Ammon's horn (tissue), 1 donor: ENCODE measurements at places on chromosomes 16 and 17.
A peak's percentile ranks its signal among the peaks of the same experiment; 100 is the strongest.

- no peak for DNase-seq
Observed at GRCh38 chr16:16915771-16916170, 536.8 kb downstream of the NPIPA7 start.

DNA sequence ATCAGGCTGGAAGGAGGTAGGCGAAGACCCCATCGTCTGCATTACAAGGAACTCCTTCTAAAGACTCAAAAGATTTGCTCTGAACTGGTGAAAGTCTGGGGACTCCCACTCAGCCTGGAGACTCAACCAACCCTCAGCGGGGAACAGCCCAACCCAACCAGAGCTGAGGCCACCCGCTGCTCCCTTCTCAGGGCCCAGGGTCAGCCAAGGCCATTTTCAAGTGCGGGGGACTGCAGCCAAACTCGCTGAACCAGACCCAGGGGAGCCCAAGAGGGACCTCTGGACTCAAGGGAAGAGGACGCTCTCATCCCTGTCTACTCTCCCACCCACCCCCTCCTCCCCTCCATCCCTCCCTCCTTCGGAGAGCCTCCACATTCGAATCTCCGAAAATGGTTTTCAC lies 24.1 kb downstream of the XYLT1 start:
- no peak for DNase-seq

- no peak for DNase-seq
Observed at GRCh38 chr17:17421346-17422216, 55.2 kb upstream of the MED9 start.

DNA sequence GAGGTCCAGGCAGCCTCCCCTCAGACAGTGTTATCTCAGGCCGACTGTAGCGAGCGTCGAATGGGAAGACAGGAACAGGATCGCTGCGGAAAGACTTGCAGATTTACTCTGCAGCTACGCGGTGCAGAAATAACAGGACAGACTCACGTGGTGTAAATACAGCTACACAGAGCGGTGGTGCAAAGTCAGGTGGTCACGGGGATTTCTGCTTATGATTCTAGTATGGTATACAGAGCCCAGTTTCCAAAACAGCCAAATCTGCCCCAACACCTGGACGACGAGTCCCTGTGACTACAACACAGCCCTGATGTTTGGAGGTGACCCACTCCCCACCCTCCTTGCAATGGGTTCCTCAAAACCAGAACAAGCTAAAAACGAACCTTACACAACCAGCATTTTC lies 40.6 kb upstream of the ABR start:
- no peak for DNase-seq

- no peak for DNase-seq
Observed at GRCh38 chr16:75062135-75062975, 54.2 kb downstream of the LDHD start.

GRCh38 chr17:65560628-65561451 lies 608 bp downstream of the AXIN2 start:
- peak; percentile 80 for DNase-seq

- DNase-seq = no peak
Observed at GRCh38 chr17:57629470-57629869, 115.6 kb downstream of the CCDC182 start.

DNA sequence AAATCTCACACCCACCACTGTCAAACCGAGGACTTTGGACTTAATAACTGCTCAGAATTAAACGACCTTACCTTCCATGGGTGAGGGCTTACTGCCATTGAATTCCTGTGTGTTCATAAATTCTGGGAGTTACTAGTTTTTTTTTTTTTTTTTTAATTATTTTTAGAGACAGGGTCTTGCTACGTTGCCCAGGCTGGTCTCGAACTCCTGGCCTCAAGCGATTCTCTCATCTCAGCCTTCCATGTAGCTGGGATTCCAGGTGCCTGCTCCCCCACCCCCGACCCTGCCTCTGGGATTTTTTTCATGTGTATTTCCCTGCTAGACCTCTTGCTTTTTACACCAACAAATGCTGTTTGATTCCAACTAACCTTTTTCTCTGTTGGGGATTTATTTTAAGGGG lies 14.9 kb upstream of the CD300A start:
- DNase-seq = no peak

- DNase-seq = no peak
Observed at GRCh38 chr17:39132192-39132610, 19.2 kb downstream of the PLXDC1 start.

DNA sequence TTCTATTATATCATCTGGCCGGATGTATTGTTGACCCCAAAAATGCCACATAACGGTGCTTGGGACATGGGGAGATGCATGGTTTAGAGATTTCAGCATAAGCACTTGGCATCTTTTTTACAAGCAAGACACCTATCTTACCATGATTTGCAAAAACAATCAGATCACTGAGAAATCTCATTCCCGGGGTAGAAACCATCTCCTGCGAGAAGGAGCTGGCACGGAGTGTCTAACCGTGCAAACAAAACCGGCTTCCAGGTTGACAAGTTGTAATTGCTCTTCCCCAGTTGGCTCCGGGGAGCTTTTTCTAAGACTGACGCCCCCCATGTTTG lies 1.0 kb downstream of the SLC16A6 start:
- DNase-seq = no peak

DNA sequence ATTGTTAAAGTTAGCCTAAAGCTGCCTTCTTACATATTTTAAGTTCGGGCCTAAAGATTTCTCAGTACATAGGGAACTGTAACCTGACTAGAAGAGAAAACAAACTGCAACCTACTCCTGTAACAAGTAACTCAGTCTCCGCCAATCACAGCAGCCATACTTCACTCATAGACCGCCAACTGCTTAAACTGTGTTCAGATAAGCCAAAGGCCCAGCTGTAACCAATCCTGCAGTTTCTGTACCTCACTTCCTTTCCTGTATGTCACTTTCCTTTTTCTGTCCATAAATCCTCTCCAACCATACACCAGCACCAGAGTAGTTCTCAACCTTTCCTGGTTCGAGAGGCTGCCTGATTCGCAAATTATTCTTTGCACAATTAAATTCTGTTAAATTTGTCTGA lies 41.5 kb downstream of the GLG1 start:
- DNase-seq = no peak

DNA sequence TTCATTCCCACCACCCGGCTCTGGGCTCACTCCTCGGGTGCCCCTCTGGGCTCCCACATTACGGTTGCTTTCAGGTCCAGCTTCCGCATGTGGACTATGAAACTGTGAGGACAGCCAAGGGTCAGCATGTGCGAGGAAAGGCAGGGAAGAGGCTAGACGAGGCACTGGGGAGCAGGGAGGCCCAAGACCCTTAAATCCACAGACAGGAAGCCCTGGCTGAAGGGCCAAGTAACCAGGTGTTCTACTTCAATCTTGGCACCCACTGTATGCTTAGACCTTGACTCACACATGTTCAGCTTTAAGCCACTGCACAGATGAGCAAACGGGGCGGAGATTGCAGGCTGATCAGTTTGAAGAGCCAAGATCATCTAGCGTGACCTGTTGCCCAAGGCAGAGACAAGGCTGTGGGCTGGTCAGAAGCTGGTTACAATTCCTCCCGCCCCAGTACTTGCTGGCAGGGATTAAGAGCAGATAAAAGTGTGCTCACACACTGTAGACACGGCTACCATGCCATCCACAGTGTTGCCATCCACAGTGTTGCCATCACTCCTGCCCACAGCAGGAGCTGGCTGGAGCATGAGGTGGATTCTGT lies at the start of gene CES4A:
Gene CES4A, plus strand, starts transcription at position 393 of the 592 bp plus-strand sequence. Its CDS starts 184 bp downstream, at position 577.
- DNase-seq = no peak

GRCh38 chr17:73141411-73141810 lies 23.4 kb upstream of the SSTR2 start:
- no peak for DNase-seq

- DNase-seq = no peak
Observed at GRCh38 chr16:11956558-11956957, 8.5 kb upstream of the TNFRSF17 start.

- no peak for DNase-seq
Observed at GRCh38 chr16:48132696-48133095, 23.1 kb downstream of the ABCC12 start.

DNA sequence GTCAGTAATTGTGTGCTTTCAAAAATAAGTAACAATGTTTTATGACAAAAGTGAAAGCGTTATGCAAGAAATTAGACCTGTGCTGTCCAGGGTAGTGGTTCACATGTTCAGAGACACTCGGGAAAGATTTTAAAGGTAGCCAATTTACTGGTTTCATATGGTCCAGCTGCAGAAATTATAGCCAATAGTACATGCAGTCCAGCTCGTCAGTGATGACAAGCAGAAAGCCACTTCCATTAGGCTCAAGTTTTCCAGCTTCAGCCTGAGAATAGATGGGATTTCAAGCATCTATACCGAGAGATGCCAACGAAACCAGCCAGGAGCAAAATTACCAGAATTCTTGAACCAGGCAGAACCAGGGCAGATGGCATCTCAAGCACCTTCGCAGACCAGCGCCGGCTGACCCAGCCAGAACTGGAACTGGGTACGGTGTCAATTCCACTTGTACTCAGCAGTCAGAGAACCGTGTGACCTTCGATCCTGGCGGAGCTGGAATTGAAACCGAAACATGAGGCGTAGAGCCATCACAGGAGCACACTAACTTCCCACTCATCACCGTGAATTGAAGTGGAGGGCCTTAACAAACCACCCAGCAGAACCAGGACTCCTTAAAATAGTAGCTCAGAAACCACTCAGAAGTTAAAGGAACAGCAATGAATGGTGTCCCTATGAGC lies 207.9 kb upstream of the HSBP1 start:
- no peak for DNase-seq

DNA sequence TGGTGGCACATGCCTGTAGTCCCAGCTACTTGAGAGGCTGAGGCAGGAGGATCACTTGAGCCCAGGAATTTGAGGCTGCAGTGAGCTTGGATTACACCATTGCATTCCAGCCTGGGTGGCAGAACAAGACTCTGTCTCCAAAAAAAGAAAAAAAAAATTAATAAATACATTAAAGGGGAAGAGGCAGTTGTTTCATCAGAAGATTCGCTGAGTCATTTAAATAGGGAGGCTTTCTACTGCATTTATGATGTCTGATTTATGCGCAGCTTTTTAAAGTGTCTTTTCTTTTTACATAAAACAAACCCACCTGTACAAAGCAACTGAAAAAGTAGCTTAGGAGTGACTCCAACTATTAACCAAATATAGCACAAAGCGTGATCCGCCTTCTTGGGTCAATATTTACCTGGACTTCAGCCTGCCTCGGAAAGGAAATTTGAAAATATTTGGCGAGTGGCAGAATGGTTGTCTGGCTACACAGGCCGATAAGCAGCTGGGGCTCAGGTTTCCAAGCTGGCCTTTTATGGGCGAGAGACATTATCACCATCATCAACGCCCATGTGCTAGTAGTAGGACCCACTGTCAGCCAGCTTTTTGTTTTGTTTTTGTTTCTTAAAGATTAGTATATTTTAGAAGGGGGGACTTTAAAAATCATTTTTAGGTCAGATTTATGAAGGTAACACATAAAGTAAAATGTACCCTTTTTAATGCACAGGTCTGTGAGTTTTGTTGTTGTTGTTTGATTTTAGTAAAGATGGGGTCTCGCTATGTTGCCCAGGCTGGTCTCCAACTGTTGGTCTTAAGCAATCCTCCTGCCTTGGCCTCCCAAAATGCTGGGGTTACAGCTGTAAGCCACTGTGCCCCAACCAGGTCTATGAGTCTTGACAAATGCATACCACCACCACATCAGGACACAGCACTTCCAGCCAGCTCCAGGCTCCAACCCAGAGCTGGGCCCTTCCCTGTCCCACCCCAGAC lies 42.5 kb upstream of the RASD1 start:
- no peak for DNase-seq

DNA sequence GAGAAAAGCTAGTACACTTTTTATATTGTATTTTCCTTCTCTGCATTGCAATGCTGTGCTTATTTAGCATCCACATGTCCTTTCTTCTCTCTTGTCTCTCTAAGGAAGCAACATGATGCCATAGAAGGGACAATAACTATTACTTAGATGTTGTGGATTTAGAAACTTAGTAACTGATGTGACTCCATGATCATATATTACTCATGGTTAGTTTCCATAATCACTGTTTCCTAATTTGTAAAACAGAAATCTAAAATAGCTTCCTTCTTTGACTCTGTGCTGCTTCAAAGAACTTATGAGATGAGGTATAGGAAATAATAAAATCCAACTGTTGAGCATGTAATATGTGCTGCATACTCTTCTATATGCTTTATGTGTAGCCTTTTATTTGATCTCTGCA lies 6.6 kb upstream of the ABCA5 start:
- DNase-seq = no peak

- DNase-seq = no peak
Observed at GRCh38 chr16:73414638-73415037, 366.7 kb upstream of the ZFHX3 start.

- DNase-seq = no peak
Observed at GRCh38 chr16:19008245-19009169, 24.8 kb downstream of the TMC7 start.

DNA sequence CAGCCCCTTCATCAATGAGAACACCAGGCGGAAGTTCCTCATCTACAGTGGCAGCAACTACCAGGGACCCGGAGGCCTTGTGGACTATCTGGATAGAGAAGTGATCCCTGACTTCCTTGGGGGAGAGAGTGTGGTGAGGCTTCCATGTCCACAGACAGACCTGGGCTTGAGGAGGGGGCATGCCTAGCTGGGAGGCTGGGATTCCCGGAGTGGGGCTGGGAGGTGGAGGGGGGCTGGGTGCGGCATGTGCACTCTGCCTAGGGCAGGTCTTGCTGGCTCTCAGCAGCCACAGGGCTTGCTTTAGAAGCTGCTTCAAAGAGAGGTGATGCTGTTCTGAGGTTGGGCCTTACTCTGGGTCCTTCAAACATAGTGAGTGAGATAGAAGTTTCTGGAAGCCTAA lies 27.8 kb downstream of the NAGPA start:
- no peak for DNase-seq

DNA sequence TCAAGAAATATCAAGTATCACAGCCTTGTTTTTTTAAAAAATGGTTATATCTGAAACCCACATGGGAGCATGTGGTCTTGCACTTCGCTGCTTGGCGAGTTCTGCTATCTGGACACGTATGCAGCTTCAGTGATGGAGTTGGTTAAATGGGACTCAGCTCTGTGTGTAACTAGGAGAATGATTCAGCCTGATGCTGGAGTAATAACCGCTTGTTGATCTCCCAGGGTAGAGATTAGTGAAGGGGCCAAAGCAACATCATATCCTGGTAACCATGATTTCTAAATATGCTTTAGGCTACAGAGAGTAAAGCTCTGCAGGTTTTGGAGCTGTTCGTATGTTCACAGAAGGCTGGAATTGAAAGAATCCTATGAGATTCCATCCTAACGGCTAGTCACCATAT lies 63.2 kb downstream of the IQCK start:
- DNase-seq = no peak

- peak; percentile 87 for DNase-seq
Observed at GRCh38 chr17:44095647-44096496, 25.3 kb downstream of the G6PC3 start.

DNA sequence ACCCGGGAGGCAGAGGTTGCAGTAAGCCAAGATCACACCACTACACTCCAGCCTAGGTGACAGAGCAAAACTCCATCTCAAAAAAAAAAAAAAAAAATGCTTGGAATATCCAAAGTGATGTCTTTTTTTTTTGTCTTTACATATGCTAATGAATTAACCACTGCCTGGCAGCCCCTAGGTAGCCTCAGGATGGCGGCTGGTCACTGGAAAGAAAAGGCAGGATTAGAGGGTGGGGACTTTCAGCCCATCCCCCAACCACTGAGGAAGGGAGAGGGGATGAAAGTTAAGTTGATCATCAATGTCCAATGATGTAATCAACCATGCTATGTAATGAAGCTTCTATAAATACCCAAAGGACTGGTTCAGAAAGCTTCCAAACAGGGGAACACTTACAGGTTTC lies 26.8 kb downstream of the RNF157 start:
- DNase-seq = no peak
